ENCODE measurements at places on chromosomes 5 and 9.

GRCh38 chr5:171841984-171842776, 56.6 kb downstream of the SMIM23 start:
- DNase-seq = no peak

- no peak for DNase-seq
These were observed 30.0 kb downstream of the RAPGEF1 start for GRCh38 chr9:131709771-131710431.

GRCh38 chr9:72680593-72681282, 159.3 kb downstream of the TMC1 start:
- no peak for DNase-seq

- no peak for DNase-seq
These were observed 25.7 kb upstream of the GCNT4 start for GRCh38 chr5:75078027-75078426.

DNA sequence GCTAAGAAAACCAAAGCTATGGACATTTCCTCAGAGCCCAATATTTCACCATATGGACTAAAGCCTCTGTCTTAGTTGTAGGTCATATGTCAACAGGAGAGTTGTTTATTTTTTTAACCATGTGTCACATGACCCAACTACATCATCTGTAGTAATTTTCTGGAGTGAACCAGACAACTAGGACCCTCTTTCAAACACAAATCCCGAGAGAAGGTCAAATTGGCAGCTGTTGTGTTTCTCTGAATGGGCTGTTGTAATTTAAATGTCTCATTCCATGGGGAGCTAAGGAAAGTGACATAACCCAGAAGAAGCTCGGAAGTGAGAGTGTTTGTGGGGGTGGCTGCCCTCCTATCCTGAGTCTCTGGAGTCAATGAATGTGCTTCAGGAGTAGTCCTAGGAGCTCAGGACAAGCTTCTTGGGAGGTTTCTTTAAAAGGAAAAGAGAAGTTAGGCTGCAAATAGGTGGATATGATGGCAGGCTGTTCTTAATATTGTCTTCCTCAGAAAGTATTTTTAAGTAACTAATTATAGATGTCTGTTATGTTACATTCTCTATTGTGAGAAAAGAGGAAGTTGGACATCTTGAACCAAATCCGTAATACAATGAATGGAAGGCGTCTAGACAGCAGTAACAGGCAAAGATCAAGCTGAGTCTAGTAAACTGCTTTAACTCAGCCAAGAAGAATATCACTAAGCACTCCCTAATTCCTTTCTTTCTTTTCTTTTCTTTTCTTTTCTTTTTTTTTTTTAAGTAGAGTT, 50.1 kb downstream of the TMEM167A start:
- DNase-seq = no peak

DNA sequence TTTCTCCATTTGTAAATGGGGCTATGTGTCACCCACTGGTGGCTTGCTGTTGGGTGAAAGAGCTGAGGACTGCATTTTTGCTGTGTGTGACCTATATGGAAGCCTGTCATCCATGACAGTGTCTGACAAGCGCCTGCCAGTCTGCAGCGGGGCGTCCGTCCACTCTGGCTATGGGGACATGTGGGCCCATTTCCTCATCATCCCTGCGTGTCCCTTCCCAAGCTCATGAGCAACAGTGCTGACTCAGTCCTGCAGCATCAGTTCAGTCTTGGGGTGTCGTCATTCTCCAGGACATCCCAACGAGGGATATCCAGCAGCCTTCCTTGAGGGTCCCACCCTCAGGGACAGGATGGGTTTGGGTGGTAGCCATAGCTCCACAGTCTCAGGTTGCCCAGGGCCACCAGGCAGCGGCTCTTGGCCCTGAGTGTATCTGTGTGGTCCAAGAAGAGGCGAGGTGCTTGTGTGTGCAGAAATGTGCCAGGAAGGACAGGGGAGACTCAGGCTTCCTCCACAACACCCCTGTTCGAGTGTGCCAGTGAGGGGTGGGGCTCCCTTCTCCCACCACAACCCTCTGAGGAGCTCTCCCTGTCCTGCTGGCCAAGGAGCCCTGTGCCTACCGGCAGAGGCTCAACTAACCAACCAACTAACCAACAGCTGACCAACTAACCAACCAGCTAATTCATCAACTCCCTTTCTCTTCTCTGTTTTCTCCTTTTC, 2.1 kb downstream of the FGD3 start:
- no peak for DNase-seq

DNA sequence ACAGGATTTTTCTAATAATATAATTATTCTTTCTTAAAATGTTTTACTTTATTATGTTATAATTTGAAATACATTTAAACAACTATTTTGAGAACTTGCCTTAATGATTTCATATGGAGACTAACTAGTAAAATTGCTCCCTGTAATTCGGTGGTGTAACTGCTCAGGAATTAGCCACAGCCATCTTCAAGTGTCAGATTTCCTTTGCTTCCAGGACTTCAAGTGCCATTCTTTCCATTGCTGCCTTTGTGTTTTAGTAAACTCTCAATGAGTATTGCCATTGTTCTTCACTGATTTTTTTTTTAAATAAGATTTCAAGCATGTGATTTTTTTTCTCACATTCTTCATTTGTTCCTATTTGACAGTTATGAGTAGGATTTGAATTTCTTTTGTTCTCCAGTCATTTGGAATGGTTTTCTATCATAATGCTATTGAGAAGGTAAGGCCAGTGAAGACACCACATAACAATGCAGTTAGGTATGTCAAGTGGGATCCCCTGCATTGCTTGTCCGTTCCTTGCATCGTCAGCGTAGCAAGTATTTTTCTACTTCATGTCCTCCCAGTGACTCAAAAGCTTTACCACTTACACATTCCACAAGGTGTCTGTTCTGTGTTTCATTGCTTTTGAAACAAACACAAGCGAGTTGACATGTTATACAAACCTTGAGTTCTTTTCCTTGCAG, 83.7 kb downstream of the LNPEP start:
- no peak for DNase-seq

GRCh38 chr9:2359891-2360471, 261.6 kb upstream of the VLDLR start:
- DNase-seq = no peak

DNA sequence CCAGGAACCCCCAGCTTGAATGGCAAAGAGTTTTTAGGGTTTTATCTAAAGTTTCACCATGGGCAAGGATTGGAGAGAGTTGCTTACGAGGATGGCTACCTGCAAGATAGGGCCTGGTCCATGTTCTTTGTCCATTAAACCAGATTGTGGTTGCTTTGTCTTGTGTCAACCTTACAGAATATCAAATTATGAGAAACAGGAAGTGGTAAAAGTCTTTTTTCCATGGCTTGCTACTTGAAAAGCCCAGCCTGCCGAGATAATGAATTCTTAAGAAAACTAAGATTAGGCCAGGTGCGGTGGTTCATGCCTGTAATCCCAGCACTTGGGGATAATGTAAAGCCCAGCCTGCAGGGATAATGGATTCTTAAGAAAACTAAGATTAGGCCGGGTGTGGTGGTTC, 24.4 kb downstream of the ZNF474 start:
- no peak for DNase-seq

DNA sequence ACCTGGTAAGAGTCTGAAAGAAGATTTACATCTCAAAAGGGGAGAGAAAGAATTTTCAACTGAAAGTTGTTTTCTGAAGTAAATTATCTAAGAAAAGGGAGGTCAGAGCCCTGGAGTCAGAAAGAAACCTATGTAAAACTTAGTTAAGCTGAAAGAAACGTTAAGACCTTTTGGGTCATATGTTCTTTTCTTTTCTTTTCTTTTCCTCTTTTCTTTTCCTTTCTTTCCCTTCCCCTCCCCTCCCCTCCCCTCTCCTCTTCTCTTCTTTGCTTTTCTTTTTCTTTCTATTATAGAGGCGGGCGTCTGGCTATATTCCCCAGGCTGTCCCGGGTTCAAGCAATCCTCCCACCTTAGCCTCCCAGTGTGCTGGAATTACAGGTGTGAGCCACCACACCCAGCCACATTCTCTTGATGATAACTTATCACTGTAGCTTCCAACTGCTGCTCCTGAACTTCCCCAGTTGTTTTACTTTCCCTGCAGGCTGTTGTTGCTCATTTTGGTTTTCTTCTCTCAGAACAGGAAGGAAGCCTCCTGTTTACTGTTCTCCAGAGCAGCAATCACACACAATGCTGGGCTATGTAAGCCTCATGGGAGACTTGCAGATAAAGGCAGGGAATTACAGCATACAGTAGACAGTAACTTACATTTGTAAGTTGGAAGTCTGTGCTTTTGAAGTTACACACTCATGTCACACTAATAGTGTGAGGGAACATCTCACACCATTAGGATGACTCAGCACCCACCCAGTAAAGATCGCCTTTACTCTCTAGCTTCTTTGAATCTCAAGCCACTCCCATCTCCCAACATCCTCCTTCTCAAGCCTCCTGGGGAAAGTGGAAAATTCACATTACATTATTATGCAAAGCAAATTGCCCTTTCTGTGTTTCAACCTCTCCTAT, 2216.6 kb upstream of the WWC1 start:
- no peak for DNase-seq

GRCh38 chr9:102049586-102050246, 311.3 kb upstream of the GRIN3A start:
- DNase-seq = no peak

- no peak for DNase-seq
These were observed 371.7 kb upstream of the IRX2 start for GRCh38 chr5:3122985-3123762.

- DNase-seq = no peak
These were observed 6.9 kb upstream of the TRAF1 start for GRCh38 chr9:120933310-120934055.

GRCh38 chr5:165014439-165014838, 1509.0 kb downstream of the MAT2B start:
- no peak for DNase-seq

DNA sequence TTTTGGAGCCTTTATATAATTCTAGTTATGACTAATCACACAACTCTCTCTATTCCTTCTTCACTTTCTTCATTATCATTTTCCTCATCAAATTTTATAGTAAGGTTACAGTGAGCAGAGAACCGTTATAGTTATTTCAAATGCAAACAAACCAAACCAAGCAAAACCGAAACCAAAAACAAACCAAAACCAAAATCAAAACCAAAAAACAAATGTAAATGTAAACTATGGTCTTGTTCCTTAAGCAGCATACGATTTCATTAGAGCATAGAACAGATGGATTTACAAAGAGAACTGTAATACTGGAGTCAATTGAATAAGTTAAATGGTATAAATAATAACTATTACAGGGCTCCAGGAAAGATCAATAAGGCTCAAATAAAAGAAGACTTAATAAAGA, 447.1 kb downstream of the LRRC70 start:
- no peak for DNase-seq

DNA sequence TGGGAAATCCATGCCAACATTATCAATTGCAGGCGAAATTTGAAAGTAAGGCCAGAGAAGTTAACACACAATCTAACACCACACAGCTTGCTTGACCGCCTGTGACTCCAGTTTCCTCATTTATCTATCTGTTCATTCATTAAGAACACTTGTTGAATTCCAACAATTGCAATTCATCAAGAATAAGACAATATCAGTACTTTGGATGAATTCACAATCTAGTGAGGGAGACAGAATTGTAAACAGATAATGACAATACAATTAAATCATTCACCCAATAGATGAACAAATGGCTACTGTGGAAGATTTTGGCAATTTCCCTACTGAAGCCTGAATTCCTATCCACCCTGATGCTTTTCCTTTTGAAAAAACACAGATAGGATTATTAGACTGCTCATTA, 181.6 kb downstream of the TRIM36 start:
- no peak for DNase-seq

- DNase-seq = no peak
These were observed 11.3 kb upstream of the GGTA1 start for GRCh38 chr9:121510766-121511550.

- DNase-seq = no peak
These were observed 60.9 kb downstream of the ICE1 start for GRCh38 chr5:5483350-5483749.

DNA sequence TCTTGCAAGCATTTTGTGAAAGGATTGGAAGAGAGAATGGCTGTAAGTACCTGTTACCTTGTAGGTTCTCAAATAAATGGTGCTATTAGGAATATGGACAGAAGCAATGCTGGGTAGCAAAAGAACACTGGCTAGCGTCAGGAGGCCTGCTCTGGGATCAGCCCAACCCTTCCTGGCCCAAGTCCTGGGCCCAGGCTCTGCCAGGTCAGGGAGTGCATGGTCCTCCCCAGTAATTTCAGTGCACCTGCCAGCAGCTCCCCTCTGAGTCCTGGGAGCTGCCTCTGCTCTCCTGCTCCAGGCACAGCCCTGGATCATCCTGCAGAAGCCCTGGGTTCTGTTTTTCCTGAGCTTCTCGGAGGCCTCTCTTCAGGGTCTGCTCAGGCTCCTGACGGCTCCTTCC, 89.5 kb upstream of the ARAP3 start:
- no peak for DNase-seq

DNA sequence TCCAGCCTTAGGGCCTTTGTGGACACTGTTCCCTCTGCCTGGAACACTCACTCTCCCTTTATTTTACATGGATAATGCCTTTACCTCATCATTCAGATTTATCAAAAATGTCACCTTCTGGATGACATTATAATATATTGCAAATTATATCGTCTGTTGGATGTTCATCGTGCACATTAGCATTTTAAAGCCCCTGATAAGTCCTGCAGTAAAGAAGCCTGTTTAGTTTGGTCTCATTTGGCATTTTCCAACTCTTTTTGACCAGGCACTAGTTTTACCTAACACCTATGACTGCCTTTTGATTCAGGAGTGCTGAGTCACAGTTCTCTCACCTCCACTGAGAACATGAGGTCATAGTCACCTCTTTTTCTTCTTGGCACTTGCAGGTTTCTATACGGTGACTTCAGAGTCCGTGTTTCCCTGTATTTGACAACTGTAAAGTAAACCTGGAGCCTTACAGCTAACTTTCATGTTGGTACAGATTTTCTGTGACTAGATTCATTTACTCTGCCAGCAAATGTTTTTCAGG, 57.7 kb upstream of the STC2 start:
- no peak for DNase-seq

Data from urinary bladder (tissue), 4 donors.